ENCODE measurements at places on chromosomes 3 and 15.

DNA sequence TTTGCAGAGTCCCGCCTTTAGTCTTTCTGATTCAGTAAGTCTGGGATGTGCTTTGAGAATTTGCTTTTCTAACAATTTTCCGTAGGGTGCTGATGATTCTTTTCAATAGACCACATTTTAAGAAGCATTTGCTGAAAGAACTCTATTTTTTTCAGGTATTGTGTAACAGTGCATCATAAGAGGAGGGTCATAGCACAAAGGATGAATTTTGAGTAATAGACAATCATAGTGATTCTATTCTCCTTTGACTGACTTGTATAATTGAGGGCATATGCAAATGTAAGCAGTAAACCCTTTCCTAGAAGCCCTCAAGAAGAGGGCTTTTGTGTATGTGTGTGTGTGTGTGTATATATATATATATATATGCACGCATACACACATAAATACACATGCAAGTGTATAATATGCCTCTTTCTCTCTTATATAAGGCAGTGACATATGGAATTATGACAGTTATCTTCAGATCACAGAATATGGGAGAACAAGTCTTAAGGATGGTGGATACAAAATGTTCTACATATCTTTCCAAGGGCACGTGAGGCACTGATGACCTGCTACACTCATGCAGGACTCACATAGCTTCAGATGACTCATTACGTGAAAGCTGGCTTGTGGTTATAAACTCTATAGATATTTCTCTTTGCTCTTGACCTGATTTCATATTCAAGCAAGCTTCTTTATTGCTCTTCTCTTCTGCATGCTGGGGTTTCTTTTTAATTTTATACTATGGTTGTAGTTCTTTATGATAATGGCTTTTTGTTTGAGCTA lies 6.5 kb upstream of the PLSCR1 start:
- no peak for DNase-seq

- DNase-seq, result no peak
Observed at GRCh38 chr15:45499426-45499825, 23.1 kb downstream of the SLC30A4 start.

- no peak for DNase-seq
Observed at GRCh38 chr3:176584413-176585176, 612.7 kb downstream of the TBL1XR1 start.

DNA sequence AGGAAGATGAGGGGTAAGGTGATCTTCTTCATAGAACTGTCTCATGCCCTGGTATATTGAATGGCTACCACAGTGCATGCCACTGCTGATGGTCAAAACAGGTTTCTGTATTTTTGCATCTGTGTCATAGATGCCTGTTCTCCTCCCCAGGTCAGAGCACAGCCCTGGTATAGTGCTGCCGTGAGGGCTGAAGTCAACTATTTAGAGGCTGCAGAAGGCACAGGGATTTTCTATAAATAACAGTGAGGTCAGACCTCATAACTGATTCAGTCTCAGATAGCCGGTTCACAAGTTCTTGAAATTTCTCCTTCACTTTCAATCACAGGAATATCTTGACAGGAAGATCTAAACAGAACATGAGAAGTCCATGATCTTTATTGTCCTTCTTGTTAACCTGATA lies 99.2 kb upstream of the NUDT16 start:
- DNase-seq, result no peak

- DNase-seq, result no peak
Observed at GRCh38 chr3:11724615-11725339, 81.1 kb upstream of the VGLL4 start.

DNA sequence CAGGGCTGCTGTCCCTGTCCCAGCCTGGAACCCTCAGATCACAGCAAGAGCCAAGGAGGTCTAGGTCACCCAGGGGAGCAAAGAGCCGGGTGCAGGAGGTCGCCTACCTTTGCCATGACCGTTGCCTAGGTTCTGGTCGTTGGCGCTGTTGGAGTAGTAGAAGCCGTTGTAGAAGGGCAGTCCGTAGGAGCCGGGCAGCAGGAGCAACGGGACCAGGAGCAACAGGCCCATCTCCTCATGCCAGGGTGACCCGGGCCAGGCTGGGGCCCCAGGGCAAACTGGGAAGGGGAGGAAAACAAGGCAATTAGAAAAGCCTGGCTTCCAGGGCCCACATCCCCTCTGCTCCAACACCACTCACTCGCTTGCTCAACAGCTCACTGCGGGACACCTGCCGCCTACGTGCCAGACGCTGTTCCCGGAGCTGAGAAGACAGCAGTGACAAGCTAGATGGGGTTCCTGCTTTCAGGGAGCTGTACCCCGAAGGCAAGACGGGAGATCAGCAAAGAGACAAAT lies 8.2 kb downstream of the HAPLN3 start:
- DNase-seq, result no peak

DNA sequence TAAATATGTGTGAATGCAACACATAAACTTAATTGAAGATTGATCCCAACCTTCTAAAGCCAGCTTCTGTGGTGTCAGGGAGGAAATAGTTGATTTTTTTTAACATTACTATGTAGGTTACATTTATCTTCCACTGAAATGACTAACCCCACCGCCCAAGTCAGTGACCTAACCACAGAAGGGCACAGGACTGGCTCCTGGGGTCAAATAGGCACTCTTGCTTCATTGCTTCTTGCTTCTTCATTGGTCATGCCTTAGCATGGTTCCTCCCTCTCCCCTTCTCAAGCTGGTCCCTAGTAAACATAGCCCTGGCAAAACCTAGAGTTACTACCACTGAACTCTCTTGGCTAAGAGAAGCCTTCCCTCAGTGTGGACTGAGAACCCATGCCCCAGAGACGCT lies 12.3 kb downstream of the EIF1B start:
- DNase-seq, result no peak

- DNase-seq, result no peak
Observed at GRCh38 chr3:72820415-72820814, 27.8 kb downstream of the SHQ1 start.

DNA sequence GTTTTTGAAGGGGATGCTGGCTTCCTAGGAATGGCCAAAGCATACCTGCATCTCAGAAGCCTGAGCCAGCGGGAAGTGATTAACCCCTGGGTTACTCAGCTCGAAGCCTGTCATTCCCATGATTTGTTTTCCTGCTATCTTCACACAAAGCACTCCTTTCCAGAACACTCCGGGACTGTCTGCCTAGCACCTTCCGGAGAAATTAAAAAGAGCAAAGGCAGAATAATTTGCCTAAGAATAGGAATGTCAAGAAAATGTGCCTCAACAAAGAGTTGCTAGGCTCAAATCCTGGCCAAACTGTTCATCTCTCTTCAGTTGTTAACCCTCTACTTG lies 34.1 kb downstream of the TPM1 start:
- DNase-seq, result no peak

DNA sequence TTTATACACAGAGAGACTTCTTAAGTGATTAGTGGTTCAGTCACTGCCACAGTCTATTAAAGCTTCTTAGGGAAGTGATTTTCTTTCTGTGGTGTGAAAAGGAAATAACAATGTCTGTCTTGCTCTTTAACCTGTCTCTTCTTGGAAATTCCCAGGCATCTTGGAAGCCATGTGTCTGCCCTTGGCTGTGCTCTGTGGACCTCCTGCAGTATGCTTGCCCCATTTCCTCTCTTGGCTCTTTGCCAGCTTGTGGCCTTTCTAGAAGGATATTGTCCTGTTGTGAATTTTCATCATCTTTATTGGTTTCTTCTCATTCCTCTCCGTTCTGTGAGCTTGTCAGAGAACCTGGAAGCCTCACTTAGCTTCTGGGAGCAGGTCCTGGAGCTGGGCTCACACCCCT lies 338.4 kb upstream of the C2CD4B start:
- DNase-seq, result no peak

DNA sequence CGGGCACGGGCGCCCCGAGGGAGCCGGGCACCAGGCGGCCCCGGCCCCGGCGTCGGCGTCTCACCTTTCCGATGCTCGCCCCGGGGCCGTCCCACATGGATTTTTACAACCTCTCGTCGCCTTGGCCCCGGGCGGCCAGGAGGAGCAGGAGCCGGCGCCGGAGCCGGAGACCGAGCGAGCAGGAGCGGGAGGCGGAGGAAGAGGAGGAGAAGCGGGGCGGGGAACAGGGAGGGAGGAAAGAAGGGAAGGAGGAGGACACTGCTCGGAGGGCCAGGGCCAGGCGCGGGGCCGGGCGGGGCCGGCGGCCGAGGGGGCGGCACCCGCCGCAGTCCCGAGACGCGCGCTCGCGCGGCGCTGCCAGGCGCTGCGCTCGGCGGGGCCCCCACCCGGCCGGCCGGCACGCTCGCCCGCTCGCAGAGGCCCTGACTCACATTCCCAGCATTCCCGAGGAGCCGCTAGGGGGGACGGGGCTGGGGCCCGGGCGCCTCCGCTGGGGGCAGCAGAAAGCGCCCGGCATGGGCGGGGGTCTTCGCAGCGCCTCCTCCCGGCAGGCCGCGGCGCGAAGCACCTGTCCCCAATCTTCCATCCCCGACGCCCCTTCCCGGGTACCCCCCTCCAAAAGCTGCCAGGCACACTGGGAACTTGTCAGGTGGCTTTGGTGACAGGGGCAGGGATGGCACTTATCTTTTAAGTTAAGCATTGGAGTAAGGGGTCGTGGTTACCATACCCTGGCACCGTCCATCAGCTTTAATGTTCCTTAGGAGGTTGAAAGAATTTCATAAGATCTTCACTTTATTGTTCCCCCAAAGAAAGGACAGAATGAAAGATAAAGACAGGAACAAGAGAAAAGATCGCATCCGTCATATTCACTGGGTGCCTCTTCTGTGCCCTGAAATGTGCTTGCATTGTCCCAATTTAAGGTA lies at the start of gene ERC2:
Gene ERC2, minus strand, starts transcription at position 284 of the 923 bp plus-strand sequence.
- DNase-seq, result no peak

GRCh38 chr3:155581579-155581978 lies 163.3 kb downstream of the PLCH1 start:
- DNase-seq, result no peak

GRCh38 chr15:82045179-82045891 lies 483 bp downstream of the MEX3B start:
- DNase-seq, result no peak

DNA sequence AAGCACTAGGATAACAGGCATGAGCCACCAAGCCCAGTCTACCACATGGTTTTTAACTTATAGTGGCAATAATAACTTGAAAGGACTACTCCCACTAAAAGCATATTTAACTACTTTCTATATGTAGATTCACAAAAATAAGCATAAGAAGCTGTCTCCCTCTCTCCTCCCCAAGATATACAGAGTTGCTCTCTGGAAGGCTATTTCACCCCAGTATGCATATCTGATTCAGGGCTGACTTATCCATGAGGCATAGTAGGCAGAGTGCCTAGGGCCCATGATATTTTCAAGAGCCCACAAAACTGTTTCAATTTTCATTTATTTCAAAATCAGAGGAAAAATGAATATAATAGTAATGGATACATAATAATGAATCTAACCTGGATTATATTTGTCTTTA lies 20.5 kb downstream of the ATP8B4 start:
- DNase-seq, result no peak

- no peak for DNase-seq
Observed at GRCh38 chr15:57061281-57061680, 142.8 kb downstream of the TCF12 start.

DNA sequence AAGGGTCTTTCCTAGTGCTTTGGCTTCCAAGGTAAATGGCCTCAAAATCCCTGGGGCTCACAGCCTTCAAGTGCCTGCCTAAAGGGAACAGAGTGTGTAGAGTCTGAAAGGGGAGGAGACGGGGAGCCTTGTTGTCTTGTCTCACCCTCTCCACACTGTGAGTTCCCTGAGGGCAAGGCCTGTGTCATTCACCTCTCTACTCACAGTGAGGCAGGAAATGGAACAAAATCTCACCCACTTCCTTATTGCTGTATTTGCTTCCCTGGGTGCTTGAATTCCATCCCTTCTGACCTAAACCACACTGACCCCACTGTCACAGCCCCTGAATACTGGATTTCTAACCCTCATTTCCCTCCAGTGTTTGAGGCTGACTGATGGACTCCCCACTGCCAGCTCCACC lies 197.5 kb downstream of the EPHB1 start:
- DNase-seq, result no peak

- no peak for DNase-seq
Observed at GRCh38 chr3:182717216-182717615, 76.1 kb upstream of the ATP11B start.

GRCh38 chr3:81308306-81308705 lies 453.1 kb downstream of the GBE1 start:
- no peak for DNase-seq

GRCh38 chr3:190017521-190018288 lies 103.0 kb downstream of the P3H2 start:
- no peak for DNase-seq

- DNase-seq, result no peak
Observed at GRCh38 chr3:175601521-175601920, 742.4 kb downstream of the NAALADL2 start.

DNA sequence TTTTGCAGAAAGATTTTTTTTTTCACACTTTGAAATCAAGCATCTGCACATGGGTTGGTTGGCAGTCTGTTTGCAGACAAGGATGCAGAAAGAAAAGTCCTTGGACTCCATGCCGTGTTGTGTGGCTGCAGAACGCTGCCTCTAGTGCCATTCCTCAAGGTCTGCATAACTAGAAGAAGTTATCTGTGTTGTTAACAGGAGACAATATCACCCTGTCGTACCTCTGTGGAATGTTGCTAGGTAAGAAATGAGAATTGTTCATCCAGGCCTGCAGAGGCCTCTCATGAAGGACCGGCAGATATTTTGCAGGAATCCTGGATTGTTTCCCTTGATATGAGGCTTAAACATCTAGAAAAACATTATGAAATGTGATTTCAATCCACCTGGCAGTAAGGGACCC lies 58.5 kb upstream of the PPARG start:
- no peak for DNase-seq

DNA sequence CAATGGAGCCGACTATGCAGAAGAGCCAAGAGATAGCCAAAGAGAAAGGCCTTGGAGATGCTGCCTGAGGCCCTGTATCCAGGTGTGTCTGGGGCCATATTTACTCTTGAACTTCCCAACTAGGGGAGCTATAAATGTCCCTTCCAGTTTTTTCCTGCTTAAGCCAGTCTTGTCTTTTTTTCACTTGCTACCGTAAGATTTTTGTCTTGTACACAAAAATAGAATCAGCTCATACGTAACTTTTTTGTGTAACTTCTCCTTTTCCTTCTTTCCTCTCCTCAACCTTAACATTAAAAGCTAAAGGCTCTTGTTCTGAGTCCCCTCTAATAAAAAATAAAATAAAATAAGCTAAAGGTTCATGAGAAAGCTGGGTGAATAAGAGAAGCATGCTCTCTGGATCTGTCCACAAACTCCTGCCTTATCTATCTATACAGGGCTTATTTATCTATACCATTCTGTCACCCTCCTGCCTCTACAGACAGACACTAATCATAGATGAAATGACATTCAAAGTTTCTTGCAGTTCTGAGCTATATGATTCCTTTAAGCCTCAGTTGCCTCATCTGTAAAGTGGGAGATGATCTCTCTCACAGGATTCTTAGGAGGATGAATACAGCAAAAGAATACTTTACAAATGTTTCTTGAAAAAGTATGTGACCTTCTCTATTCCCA lies 4.6 kb downstream of the SUMF1 start:
- no peak for DNase-seq

- DNase-seq, result no peak
Observed at GRCh38 chr3:71554649-71555048, 28.9 kb downstream of the FOXP1 start.

GRCh38 chr3:158920371-158920770 lies 118.5 kb downstream of the MFSD1 start:
- DNase-seq, result no peak

All from memory B cell (primary cell).